GM12864 (cell line): ENCODE measurements at places on chromosomes 11 and 22.

DNA sequence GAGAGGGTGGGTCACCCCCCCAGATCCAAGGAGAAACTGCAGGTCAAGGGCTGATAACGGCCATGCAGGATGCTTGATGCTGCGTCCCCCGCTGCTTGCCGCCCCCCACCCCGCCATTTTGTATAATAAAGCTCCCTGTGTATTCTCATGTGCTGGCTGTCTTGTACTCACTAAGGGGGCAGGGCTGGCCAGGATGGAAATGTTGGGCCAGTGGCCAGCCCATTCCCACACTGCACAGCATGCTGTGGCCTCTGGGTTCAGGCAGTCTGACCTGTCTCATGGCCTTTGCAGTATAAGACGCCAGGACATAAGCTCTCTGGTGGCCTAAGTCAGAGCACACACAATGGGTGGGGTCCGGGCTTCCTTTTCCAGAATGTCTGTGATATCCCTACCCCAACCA, 421 bp upstream of the PRR33 start:
- no peak for DNase-seq

- no peak for DNase-seq
Measured at GRCh38 chr11:128361451-128362020, 225.8 kb downstream of the ETS1 start.

GRCh38 chr22:26429458-26430286, 612 bp downstream of the ASPHD2 start:
- DNase-seq: no peak

- DNase-seq: no peak
Measured at GRCh38 chr11:10498022-10498400, 42.9 kb downstream of the AMPD3 start.

DNA sequence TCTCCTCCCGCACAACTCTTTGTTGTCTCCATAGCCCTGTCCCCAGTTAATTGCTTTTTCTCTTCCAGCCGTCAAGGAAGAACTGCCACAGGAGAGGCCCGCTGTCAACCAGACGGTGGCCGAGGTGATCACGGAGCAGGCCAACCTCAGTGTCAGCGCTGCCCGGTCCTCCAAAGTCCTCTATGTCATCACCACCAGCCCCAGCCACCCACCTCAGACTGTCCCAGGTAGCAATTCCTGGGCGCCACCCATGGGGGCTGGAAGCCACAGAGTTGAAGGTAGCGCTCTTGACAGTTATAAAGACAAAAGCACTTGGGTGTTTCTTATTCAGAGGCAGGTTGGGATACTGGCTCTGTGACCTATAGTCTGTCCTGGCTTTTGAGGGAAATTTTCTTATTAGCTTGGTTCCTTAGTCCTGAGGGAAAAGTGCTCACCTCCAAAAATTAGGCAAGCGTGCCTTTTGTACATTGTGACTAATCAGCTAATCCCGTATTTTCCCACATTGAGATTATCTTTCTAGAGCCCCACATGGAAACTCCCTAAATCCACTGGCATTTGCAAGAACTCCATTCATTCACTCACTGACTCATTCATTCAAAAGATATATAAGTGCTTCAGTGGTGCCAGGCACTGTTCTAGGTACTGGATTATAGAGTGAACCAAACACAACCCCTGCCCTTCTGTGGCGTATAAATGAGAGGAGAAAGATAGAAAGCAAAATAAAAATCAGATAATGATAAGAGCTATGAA, 65.9 kb downstream of the KREMEN1 start:
- DNase-seq: no peak

DNA sequence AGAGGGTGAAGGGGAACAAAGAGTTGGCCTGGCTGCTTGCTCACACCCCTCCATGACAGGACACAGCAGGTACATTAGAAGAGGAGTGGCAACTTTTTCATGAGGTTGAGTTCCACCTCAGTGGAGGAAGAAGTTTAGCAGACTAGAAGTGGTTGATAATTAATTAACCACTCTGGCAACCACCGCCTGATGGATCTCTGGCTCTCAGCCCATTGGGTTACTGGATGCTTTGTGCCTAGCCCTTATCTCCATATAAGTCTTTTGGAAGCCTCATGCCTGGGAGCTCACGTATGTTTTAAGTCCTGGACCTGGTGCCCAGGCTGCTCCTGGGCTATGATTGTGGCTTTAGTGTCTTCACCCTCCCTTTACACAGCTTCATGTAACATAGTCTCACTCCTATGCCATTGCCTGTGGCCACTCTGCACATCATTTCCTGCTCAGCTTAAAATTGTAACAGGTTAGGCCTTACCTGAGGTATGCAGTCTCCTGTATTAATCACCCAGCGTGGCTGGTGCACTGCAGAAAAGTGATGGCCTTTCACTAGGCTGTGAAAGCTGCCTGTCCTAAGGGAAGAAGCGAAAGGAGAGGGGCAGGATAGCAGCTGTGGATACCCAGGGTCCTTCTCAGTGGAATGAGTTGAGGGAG, 72.7 kb upstream of the CRTAM start:
- no peak for DNase-seq

DNA sequence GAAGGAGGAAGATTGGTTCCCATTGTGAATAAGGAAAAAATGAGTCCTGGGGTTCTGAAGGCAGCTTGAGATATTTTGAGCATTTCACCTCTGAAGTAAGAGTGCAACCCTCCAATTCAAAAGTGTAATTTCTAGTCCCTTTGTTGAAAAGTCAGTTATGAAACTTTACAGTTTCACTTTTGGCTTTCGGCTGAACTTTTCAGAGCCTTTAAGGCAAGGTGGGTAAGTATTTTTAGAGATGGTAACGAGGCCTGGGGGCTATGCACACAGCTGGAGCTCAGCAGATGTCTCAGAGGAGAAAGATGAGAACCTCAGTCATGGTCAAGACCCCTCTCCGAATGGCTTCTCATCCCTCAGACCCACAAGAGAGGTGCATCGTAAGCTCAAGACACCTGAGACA, 267.6 kb downstream of the KIRREL3 start:
- DNase-seq: peak; percentile 48

DNA sequence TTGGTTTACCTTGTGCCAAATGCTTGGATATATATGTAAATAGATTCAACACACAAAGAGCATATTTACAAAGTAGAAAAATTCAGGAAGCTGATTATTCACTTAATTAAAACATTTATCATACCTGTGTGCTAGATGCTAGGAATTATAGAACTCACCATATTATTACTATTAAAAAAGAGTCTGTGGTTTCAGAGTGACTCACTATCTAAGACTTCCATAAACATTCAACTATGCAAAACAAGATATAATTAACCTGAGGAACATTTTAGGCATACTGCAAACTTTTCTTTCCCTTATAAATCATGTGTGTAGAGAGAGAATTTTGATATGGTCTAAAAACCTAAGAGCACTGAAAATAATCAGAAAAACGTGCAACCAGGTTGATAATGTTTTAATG, 27.3 kb downstream of the CTSC start:
- DNase-seq: no peak

DNA sequence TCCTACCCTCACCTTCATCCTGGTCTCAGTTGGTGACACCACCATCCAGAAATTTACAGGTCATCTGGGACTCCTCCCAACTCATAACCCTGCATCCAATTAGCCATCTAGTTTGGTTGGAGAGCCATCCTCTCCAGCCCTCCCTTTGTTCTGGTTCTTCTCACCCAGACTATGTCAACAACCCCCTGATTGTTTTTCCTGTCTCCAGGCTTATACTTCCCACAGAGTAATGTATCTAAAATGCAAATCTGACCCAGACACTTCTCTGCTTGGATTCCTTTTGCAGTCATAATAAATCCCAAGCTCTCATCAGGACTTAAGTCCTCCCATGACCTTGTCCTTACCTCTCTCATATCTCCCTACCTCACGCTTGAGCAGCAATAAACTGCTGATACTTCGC, 3.0 kb downstream of the TTC12 start:
- DNase-seq: no peak

GRCh38 chr22:41341990-41342389, 39.8 kb upstream of the TEF start:
- peak; percentile 8 for DNase-seq

GRCh38 chr22:36252754-36253522, at the start of gene APOL1:
APOL1 (plus strand) TSS chr22:36253133; CDS start chr22:36254956, 1,823 bp downstream.
- peak; percentile 52 for DNase-seq

GRCh38 chr11:75279273-75279672, 38.7 kb downstream of the TPBGL start:
- DNase-seq: no peak

DNA sequence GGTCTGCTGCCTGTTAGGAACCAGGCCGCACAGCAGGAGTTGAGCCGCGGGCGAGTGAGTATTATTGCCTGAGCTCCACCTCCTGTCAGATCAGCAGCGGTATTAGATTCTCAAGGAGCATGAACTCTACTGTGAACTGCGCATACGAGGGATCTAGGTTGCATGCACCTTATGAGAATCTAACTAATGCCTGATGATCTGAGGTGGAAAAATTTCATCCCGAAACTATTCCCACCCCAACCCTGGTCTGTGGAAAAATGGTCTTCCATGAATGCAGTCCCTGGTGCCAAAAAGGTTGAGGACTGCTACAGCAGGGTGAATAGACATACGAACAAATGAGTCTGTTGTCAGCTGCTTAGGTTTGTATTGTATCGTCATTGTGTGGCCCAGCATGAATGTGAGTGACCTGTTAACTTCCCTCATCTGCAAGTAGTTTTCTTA, 29.8 kb downstream of the RNF141 start:
- DNase-seq: no peak

DNA sequence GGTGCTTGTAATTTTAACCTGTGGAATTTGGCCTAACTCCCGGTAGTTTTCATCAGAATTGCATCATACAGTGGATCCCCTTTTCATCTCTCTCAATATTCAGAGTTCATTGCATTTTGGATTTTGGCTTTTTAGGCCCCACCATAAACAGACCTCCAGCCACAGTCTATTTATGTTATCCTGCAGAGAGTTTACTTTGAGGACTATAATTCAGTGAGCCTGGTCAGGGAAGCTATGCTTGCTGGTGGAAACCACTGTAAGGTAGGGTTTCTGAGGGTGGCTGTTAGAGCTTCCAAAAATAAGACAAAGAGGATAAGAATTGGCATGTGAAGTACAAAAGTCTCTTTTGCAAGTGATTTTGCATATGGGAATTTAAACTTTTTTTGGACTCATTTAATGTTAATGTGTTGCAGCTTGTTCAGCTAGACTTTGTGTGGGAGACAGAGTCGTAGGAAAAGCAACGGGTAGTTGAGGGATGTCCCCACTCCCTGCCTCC, 34.8 kb upstream of the DDI1 start:
- no peak for DNase-seq

DNA sequence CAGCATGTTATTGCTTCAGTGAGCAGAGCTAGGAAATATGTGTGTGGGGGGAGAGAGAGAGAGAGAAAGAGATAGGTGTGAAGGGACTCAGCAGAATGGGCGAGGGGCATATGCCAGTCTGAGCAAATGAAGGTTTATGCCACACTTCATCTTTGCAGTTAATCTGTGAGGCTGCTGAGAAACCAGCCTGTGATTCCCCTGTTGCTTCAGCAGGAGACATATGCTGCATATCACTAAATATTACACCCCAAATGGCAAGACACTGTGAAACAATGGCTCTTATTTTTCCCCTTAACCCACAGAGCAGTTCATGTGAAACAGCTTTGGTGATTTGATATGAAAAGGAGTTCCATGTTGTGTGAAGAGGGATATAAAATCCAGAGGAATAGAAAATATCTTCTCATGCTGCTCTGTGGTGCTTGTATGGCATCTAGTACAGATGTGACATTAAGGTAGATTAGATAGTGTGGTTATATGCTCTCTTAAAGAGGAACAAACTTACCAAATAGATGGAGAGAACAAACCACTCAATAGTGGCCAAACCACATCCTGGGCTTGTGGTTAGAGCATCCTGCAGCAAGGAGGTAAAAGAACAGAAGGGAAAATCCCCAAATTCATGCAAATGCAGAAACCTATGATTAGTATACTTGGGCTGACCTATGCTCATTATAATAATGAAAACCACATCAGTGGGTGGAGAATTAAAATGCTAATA, 864.2 kb downstream of the FAM181B start:
- DNase-seq: peak; percentile 94

DNA sequence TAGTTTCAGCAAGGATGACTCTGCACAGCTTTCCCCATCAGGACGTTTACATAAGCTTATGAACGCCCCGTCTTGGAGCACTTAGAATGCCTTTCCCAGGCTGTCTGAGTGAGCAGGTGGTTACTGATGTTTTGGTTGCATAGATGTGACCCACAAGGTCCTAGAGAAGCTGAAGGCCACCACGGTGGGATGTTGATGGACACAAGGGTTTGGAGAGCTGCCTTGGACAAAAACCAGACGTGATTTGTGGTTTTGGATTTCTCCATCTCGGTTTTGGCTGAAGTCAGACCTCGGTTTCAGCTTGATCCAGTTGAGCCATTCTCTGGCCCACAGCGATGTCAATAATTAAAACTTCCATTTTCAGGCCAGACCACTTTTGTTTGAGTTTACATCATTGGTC, 151.9 kb downstream of the LDLRAD3 start:
- no peak for DNase-seq

- no peak for DNase-seq
Measured at GRCh38 chr11:130636722-130637464, 188.4 kb downstream of the ADAMTS15 start.

DNA sequence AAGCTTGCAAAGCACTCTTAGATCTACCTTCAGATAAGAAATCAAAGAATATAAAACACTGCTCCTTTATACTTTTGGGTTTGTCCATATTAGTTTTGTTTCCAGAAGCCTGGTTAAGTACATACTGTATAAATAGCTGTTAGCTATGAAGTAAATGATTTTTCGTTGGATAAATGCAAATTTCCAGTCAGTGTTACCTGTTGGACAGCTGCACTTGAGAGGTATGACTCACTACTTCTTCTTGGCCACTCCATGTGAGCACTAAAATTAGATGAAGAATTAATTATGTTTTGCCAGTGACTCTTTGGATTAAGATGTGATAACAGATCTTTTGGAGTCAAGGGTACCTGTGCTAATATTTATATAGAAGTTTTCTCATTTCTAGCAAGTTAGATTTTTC, 9.5 kb upstream of the TSG101 start:
- DNase-seq: no peak

DNA sequence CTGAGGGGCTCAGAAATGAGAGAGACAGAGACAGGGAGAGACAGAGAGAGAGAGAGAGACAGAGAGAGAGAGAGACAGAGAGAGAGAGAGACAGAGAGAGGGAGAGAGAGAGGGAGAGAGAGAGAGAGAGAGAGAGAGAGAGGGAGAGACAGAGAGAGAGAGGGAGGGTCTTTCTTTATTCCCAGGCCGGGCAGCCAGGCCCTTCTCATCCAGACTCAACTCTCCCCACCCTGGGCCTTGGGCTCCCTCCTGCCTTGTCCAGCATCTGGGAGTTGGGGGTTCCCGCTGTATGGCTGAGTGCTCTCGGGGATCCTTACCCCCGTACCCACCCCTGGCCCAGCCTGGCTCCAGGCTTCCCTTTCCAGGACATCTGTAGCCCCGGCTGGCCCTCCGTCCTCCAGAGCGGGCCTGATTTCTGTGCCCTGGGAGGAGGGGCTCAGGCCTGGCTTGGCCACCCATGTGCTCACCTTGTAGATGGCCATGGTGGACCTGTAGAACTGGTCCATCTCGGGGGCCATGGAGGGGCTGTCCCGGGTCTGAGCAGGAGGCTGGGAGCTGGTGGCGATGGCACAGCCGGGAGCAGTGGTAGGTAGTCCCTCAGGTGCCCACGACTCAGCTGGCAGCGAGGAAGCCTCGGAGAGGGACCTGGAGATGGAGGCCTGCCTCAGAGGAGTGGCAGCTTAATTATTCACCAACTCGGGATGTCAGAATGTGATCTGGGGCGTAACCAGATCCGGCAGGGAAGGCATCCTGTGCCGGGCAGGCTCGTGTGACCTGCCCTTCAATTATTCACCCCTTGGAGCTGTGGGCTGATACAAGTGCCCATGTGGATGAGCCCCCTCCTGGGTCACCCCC, at the start of gene BAIAP2L2:
Gene BAIAP2L2, minus strand, starts transcription at position 677 of the 855 bp plus-strand sequence. Its CDS starts 159 bp downstream, at position 518.
- DNase-seq: no peak

GRCh38 chr11:26021017-26021416, 310.9 kb upstream of the ANO3 start:
- DNase-seq: no peak

- DNase-seq: no peak
Measured at GRCh38 chr11:67243051-67243450, 23.2 kb upstream of the GRK2 start.
